GM23338 (cell line): ENCODE measurements at places on chromosomes 11 and 22. TPM values are rescaled to one million over a fixed set of nuclear protein-coding genes. Genes with fewer than 3 reads are reported as not detected.

MACROD1 gene
- 22.2 and 33.0 TPM in 2 replicates for total RNA-seq

LAMTOR1 gene
- total RNA-seq, result 106 and 112 TPM in 2 replicates

DDI1 gene
- not detected in 2 replicates for total RNA-seq

NXPE2 gene
- 0.10 and 0.12 TPM in 2 replicates for total RNA-seq

GPR83 gene
- 0.17 and 0.23 TPM in 2 replicates for total RNA-seq

DNA sequence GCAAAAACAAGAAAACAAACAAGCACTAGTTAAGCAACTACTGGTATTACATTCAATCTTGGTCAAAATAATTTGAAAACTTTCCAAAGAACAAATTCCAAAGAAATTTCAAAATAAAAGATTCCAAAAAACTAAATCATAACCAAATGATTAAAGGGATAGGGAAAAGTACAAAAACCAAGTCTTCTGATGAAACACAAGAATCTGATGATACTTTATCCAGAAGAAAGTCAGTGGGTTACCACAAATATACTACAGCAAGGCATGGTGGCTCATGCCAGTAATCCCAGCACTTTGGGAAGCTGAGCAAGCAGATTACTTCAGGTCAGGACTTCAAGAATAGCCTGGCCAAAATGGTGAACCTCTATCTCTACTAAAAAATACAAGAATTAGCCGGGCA is 59.1 kb downstream of the NUP98 start:
- DNase-seq, result no peak
- H3K36me3 ChIP-seq, result peaks cover 43% of the 10 kb centered on the region
- no peaks in the 10 kb centered on the region for H3K4me1 ChIP-seq
- H3K27me3 ChIP-seq, result no peaks in the 10 kb centered on the region

- no peaks in the 10 kb centered on the region for H3K27me3 ChIP-seq
- DNase-seq, result no peak
- H3K4me1 ChIP-seq, result peaks cover 9% of the 10 kb centered on the region; the same call in 1 of the 2 replicates
- 0 out of 2 replicates have a peak, but pooled peaks cover 5% of the 10 kb centered on the region for H3K36me3 ChIP-seq
- H3K27ac ChIP-seq, result no peak overlapping the region
Measured at GRCh38 chr11:71334191-71334590, 81.8 kb upstream of the SHANK2 start.

GRCh38 chr22:23084453-23085350 is 14.4 kb downstream of the GNAZ start:
- H3K4me3 ChIP-seq, result no peak overlapping the region
- H3K27ac ChIP-seq, result no peak overlapping the region
- no peak for DNase-seq

GRCh38 chr11:8320076-8320475 is 56.4 kb upstream of the LMO1 start:
- no peak overlapping the region for H3K4me3 ChIP-seq
- H3K27ac ChIP-seq, result no peak overlapping the region
- H3K27me3 ChIP-seq, result no peaks in the 10 kb centered on the region
- no peak for DNase-seq
- H3K4me1 ChIP-seq, result no peaks in the 10 kb centered on the region
- no peaks in the 10 kb centered on the region for H3K36me3 ChIP-seq

DNA sequence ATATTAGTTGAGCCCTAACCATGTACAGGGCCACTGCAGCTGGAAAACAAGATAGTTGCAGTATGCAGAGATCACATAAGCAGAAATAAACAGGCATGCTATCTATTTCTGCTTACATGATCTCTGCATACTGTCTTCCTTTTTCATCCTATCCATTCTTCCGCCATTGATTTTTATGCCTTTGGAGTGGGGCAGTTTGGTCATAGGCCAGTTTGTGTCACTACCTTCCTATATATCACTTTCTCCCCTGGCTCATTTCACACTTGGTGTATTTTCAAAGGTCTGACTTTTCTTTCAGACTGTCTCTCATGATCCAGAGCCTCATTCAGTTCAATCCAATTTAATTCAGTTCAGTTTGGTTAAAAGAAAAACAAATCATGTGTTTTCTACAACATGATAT is 829.6 kb downstream of the KCNA4 start:
- H3K4me1 ChIP-seq, result no peaks in the 10 kb centered on the region
- H3K4me3 ChIP-seq, result no peak overlapping the region
- H3K27ac ChIP-seq, result no peak overlapping the region
- no peaks in the 10 kb centered on the region for H3K27me3 ChIP-seq
- DNase-seq, result no peak

DNA sequence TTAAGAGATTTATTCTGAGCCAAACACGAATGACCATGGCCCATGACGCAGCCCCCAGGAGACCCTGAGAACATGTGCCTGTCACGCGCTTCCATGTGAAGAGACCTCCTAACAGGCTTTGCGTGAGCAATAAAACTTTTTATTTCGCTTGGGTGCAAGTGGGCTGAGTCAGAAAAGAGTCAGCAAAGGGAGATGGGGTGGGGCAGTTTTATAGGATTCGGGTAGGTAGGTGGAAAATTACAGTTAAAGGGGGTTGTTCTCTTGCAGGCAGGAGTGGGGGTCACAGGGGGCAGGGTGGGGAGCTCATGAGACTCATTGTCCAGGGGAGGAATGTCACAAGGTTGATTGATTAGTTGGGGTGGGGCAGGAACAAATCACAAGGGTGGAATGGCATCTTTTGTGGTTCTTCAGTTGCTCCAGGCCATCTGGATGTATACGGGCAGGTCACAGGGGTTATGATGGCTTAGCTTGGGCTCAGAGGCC is 77.2 kb upstream of the FTH1 start:
- no peak for DNase-seq
- no peaks in the 10 kb centered on the region for H3K27me3 ChIP-seq
- H3K36me3 ChIP-seq, result no peaks in the 10 kb centered on the region

GRCh38 chr22:43733138-43733537 is 79.0 kb downstream of the EFCAB6 start:
- H3K27me3 ChIP-seq, result no peaks in the 10 kb centered on the region
- no peak for DNase-seq
- no peaks in the 10 kb centered on the region for H3K36me3 ChIP-seq

GRCh38 chr11:111081021-111081511 is 164.5 kb upstream of the POU2AF2 start:
- no peaks in the 10 kb centered on the region for H3K27me3 ChIP-seq
- H3K27ac ChIP-seq, result no peak overlapping the region
- no peaks in the 10 kb centered on the region; the same call in 1 of the 2 replicates for H3K4me1 ChIP-seq
- H3K4me3 ChIP-seq, result no peak overlapping the region

DNA sequence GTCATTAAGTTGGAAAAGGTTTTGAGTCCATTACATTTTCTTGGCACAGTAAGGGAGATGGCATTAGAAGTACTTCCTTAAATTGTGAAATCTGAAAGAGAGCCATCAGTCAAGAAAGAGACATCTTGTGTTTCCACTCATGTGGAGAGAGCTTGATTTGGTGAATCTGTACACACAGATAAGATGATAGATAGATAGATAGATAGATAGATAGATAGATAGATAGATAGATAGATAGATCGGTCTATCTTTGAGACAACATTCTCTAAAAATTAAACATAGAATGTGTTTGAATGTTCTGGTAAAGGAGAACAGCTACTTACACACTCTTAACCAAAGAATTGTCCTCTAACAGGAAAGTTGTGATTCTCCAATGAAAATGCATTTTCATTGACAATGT is 76.2 kb downstream of the TTC17 start:
- H3K27ac ChIP-seq, result no peak overlapping the region
- H3K36me3 ChIP-seq, result peaks cover 7% of the 10 kb centered on the region
- no peak for DNase-seq

DNA sequence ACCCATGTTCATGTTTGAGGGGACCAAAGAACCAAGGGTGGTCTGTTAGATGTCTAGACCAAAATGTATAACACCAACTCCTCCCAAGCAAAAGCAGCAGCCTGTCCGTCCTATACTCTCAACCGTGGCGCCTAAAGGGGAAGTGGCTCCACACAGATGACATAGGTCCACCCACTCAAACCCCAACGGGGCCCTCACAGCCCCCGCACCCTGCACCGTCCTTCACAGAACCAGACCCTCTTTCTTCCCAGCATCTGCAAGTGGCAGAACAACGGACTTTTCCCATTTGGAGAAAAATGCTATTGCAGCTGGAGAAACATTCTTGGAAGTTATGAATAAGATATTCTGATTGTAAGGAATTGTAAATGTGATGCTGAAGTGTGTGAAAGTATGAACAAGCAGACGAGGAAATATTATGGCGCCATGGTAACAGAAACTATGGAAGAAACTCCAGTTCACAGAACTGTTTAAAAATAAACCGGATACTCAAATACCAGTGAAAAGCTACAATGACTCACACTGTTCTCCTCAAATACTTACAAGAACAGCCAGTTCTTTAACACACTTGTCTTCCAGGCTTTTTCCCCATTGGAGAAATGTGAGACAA is 76.5 kb upstream of the ARFGAP3 start:
- H3K27ac ChIP-seq, result no peak overlapping the region; the same call in 1 of the 2 replicates
- no peak for DNase-seq
- peaks cover 8% of the 10 kb centered on the region; the same call in 1 of the 2 replicates for H3K4me1 ChIP-seq

- no peak overlapping the region for H3K27ac ChIP-seq
- no peaks in the 10 kb centered on the region for H3K36me3 ChIP-seq
- DNase-seq, result no peak
- H3K27me3 ChIP-seq, result no peaks in the 10 kb centered on the region
Measured at GRCh38 chr22:39367035-39367434, 17.2 kb downstream of the SYNGR1 start.
